ENCODE measurements at places on chromosomes 2 and 18. TPM values are rescaled to one million over a fixed set of nuclear protein-coding genes. Genes with fewer than 3 reads are reported as not detected.

The CHRNA1 gene
- total RNA-seq, result not detected

The PCARE gene
- 0.03 TPM for total RNA-seq

The TBC1D8 gene
- 21.3 TPM for total RNA-seq

DNA sequence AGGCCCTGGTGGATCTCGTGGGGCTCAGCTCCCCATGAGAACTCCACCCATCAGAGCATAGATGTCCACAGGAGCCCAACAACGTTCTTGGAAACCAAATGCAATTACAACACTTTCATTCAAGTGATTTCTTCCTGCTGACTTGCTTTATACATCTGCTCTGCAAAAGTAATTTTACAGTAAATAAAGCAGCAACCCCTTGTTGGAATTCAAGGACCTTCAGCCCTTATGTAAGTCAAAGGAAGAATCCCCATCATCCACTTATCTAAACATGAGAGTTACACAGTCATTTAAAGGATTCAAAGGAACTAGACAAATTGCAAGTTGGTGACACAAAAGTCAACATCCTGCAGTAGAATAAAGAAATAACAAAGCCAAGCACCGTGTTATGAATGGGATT, 17.1 kb upstream of the ANTXR1 start:
- DNase-seq, result no peak

DNA sequence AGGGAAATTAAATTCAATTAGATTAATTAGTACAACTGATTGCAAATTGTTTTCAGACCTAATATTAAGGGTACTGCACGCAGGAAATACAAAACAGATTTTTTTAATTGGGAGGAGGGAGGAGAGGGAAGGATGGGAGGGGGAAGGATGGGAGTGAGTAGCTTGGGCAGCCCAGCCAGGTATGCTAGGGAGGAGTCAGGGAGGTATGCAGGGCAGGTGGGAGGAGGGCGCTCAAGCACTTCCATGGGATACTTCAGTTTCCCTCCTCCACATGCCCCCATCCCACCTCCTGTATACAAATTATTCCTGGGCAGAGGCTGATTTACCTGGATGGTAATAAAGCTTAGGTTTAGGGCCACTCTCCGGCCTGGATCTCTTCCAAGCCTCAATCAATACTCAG, 76.6 kb upstream of the CAPN13 start:
- DNase-seq, result no peak

DNA sequence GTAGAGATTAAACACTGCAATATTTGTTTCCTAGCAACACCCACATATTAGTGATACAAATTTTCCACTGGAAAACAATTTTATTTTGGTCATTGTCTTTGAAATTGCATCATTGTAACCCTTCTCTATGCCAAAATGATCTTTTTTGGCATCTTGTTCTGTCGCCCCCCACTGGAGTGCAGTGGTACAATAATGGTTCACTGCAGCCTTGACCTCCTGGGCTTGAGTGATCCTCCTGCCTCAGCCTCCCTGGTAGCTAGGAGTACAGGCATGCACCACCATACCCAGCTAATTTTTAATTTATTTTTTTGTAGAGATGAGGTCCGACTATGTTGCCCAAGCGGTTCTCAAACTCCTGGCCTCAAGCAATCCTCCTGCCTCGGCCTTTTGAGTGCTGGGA, 117.4 kb downstream of the PIK3C3 start:
- DNase-seq, result no peak

All from pancreas (tissue), 10 donors.